G401 (cell line): ENCODE measurements at places on chromosomes 6 and 20.

GRCh38 chr6:118668761-118669385 lies 17.5 kb upstream of the CEP85L start:
- no peak for DNase-seq

DNA sequence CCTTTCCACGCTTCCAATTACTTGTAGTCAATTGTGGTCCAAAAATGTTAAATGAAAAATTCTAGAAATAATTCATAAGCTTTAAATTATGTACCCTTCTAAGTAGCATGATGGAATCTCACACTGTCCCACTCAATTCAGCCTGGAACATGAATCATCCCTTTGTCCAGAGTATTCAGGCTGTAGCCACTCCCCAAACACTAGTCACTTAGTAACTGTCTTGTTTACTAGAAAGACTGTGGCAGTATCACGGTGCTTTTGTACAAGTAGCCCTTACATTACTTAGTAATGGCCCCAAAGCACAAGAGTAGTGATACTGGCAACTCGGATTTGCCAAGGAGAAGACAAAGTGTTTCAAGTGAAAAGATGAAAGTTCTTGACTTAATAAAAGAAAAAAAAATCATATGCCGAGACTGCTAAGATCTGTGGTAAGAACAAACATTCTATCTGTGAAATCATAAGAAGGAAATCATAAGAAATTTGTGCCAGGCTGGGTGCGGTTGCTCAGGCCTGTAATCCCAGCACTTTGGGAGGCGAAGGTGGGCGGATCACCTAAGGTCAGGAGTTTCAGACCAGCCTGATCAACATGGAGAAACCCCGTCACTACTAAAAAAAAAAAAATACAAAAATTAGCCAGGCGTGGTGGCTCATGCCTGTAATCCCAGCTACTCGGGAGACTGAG lies 168.5 kb upstream of the SIM1 start:
- no peak for DNase-seq

- no peak for DNase-seq
Measured at GRCh38 chr6:144353871-144354314, 68.8 kb downstream of the UTRN start.

DNA sequence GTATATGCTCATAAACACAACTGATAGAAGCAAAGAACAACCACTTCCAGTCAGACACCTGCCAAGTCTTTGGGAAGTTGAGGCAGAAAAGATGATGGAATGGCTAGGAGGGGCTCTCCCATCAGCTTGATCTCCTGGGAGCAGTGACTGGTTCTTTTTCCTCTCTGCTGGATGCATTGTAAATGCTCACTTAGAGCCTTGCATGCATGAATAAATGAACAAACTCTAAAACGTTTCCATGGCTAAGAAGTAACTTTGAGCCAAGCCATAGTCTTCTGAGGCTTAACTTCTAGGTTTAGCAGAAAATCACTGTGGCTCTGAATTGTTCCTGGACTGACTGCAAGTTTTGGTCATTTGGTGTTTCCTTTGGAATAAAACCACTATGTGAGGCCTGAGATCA lies 166.4 kb upstream of the CITED2 start:
- DNase-seq = no peak

DNA sequence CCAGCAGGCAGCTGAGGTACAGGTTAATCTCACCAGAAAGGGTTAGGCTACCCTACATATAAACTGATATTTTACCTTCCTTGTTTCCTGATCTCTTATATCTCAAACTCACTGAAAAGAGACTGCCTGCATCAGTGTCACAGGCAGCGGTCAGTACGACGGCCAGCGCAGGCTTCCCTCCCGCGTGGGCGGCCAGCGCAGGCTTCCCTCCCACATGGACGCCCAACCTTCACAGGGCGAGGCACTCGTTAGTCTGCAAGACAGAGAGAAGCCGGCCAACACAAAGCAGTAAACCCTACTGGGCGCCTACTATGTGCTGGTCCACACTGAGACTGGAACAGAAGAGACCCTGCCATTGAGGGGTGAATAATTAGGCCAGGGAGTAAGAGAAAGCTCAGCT lies 33.0 kb downstream of the TTI1 start:
- DNase-seq = no peak

DNA sequence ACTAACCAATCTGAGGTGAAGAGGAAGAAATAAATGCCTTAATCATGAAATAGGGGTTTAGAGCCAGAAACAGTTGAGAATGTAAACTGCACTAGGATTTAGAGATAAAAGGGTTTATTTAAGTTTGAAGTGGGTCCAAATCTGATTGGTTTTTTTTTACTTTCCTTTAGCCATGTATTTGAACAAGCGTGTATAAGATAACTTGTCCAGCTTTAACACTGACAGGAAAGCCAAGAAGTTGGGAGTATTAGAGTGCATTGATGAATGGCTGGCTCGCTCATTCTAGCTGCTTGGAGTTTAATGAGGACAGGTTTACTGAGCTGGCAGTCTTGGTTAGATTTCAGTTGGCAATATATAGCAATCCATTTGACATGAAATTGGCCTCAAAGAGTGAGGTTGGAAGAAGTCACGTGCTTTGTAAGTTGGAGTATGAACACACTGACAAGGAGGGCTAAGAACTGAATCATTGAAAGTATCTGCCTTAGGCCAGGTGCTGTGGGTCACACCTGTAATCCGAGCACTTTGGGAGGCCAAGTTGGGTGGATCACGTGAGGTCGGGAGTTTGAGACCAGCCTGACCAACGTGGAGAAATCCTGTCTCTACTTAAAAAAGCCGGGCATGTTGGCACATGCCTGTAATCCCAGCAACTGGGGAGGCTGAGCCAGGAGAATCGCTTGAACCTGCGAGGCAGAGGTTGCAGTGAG lies 13.7 kb downstream of the SRSF3 start:
- no peak for DNase-seq

DNA sequence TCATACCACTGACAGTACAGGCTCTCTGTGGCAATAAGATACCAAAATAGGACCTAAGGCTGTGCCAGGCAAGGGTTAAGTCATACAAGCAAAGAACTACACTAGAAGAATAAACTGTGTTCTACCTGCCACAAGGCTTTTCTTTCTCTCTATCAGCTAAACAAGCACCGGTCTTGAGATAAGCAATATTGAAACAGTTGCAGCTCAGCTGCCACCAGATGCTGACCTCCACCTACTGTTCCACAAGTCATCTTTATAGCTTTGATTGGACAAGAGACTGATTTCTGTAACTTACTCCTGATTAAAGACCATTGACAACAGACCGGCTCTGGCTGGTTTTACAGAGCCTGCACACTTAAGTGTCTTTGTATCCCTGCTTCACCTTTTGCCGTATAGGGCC lies 24.1 kb downstream of the SCP2D1 start:
- DNase-seq = no peak

GRCh38 chr6:21777846-21778245 lies 184.3 kb downstream of the SOX4 start:
- DNase-seq = peak; percentile 2

GRCh38 chr20:40991181-40991889 lies 37.3 kb upstream of the TOP1 start:
- no peak for DNase-seq

GRCh38 chr6:83480470-83480869 lies 31.9 kb upstream of the PRSS35 start:
- DNase-seq = no peak

GRCh38 chr6:36777801-36778200 lies 61.4 kb downstream of the CPNE5 start:
- DNase-seq = no peak

GRCh38 chr6:24493945-24494820 lies 586 bp upstream of the ALDH5A1 start:
- peak; percentile 57 for DNase-seq

DNA sequence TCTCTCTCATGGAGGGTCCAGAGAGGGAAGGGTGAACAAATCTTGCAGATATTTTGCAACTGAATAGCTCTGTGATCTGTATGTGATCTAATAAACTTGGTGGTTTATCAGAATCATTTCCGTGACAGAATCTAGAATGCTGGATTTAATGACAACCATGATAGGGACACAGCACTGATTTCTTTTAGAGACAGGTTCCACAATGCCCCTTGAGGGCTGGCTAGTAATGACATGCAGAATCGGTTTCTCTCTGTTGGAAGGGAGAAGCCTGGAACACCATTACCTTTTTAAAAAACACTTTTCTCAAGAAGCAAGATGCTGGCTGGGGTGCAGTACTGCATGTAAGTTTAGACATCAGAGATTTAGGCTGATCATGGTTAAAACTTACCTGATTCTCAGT lies 313.4 kb downstream of the CDH26 start:
- peak; percentile 16 for DNase-seq

GRCh38 chr6:2737885-2738284 lies 12.8 kb downstream of the MYLK4 start:
- DNase-seq = no peak

DNA sequence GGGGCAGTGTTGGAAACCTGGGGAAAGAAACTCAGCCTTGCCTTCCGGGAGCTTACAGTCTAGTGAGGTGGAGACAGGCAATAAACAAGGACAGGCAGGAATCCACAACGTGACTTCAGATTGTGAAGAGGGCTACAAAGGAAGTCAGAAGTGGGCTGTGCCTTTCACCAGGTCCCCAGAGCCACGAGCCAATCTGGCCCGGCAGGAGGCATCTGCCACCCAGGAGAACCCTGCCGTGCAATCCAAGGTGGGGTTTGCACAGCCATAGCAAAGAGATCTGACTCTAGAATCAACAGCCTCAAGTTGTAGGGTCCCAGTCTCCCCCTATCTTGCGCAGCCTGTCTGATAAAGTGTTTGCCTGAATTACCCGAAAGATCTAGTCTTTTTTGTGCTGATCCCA lies 5.5 kb downstream of the SLC32A1 start:
- DNase-seq = no peak

DNA sequence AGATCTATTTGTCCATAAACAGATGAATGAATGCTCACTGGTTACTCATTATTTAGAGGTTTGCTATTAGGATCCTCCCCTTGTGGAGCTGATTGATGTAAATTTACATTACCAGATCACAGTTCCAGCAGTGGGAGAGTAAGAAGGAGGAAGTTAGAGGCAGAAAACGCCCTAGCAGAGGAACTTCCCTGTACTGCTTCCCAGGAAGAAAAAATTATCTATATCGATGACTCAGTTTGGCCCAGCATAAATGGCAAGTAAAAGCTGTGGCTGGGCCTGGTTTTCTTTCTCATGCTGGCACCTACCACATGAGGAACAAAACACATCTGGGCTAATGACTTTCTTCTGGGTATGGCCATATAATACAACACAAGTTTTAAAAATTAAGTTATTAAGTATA lies 35.7 kb downstream of the DNAAF9 start:
- DNase-seq = no peak

- DNase-seq = no peak
Measured at GRCh38 chr6:147664092-147664491, 155.6 kb downstream of the SAMD5 start.

- no peak for DNase-seq
Measured at GRCh38 chr20:38420388-38421085, 14.6 kb downstream of the SNHG17 start.

- DNase-seq = no peak
Measured at GRCh38 chr6:11320914-11321597, 88.6 kb upstream of the NEDD9 start.

DNA sequence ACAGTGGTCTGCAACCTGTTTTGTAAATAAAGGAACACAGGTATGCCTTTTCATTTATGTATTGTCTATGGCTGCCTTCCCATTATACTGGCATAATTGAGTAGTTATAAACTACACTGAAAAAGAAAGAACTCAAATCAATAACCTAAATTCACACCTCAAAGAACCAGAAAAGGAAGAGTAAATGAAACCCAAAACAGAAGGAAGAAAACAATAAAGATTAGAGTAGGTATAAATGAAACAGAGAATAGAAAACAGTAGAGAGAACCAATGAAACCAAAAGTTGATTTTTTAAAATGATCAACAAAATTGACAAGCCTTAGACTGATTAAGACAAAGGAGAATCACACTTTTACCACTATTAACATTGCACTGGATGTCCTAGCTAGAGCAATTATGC lies 34.7 kb downstream of the FAM184A start:
- DNase-seq = no peak

DNA sequence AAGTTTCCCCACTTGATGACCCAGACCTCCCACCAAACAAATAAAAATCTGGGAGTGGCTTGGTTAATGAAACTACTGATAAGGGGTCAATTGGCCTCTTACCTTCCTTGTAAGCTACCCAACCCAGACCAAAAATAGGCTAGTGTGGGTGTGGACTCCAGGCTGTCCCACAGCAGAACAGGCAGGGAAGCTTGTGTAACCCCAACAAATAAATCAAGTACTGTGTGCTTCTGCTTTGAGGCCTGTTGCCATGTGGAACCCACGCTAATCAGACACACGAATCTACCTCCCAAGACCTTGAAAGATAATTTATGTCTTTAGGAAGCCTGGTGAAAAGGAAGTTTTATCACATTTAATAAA lies 33.7 kb upstream of the PAQR8 start:
- DNase-seq = no peak

GRCh38 chr6:20192625-20193024 lies 19.6 kb downstream of the MBOAT1 start:
- DNase-seq = no peak

DNA sequence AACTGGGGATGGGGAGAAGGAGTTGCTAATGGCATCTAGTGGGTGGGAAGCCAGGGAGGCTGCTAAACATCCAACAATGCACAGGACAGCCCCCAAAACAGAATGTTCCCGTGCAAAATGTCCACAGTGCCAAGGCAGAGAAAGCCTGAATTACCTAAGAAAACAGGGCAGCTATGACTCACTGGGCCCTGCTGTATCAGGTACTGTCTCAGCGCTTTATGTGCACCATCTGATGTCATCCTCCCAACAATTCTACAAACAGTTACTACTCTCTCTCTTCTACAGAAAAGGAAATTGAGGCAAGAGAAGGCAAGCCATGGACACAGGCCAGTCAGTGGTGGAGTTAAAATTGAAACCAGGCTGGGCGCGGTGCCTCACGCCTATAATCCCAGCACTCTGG lies 3.1 kb downstream of the YTHDF1 start:
- no peak for DNase-seq

GRCh38 chr20:57034001-57034400 lies 232.4 kb downstream of the BMP7 start:
- DNase-seq = no peak

- no peak for DNase-seq
Measured at GRCh38 chr20:49918446-49918845, 3.1 kb upstream of the SPATA2 start.

- no peak for DNase-seq
Measured at GRCh38 chr6:67885081-67886033, 749.7 kb upstream of the ADGRB3 start.

- no peak for DNase-seq
Measured at GRCh38 chr6:170134471-170135440, 156.1 kb downstream of the DLL1 start.
